ENCODE measurements at places on chromosomes 5 and 9. TPM values are rescaled to one million over a fixed set of nuclear protein-coding genes. Genes with fewer than 3 reads are reported as not detected.

ZBED3 gene
- total RNA-seq = 2.1 TPM

HAND1 gene
- not detected for total RNA-seq

HRH2 gene
- not detected for total RNA-seq

AMBP gene
- not detected for total RNA-seq

- peak; percentile 91 for DNase-seq
Measured at GRCh38 chr9:108478431-108479332, 377.1 kb downstream of the ACTL7B start.

GRCh38 chr9:14180093-14180959 is 133.6 kb downstream of the NFIB start:
- DNase-seq = no peak

DNA sequence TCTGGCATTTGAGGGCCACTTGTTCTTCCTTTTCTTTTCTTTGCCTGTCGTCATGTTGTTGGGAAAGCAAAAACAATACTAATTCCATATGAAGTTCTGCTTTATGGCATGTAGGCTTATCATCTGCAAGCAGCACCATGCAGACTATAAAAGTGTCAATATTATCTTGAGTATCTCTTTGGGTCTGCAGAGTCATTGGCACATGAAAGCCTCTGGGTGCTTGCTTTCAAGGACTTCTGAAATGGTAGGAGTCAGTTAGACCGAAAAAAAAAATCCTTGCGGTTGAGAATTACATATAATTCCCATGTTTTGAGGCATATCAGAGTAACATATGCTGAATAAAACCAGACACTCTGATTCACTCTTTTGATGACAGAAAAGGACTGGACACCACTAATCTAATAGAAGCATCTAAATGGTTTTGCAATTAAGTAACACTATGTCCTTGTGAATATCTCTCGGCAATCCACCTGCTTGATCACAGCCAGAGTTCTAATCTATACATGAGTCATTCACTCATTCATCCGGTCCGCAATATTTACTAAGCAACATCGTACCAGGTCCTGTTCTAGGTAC is 44.4 kb downstream of the GNAQ start:
- no peak for DNase-seq

BARHL1 gene
- total RNA-seq = not detected

- DNase-seq = no peak
Measured at GRCh38 chr5:158677470-158677838, 422.3 kb downstream of the EBF1 start.

DNA sequence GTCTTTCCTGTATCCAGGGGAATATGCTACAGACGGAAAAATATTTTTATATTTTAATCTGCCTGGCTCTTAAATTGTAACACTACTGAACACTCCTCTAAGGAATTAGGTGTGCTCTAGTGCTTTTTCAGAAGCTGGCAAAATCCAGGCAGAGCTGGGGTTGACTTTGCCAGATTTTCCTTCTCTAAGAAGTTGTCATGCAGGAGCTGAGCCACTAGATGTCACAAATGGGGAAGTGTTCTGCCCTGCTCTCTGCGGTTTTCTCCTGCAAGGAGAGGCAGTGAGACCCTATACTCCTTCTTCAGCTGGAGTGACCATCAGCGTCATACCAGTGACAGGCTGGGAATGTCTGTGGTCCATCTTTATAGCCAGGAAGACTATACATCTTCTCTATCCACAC is 112.5 kb downstream of the HAPLN1 start:
- DNase-seq = peak; percentile 23

DNA sequence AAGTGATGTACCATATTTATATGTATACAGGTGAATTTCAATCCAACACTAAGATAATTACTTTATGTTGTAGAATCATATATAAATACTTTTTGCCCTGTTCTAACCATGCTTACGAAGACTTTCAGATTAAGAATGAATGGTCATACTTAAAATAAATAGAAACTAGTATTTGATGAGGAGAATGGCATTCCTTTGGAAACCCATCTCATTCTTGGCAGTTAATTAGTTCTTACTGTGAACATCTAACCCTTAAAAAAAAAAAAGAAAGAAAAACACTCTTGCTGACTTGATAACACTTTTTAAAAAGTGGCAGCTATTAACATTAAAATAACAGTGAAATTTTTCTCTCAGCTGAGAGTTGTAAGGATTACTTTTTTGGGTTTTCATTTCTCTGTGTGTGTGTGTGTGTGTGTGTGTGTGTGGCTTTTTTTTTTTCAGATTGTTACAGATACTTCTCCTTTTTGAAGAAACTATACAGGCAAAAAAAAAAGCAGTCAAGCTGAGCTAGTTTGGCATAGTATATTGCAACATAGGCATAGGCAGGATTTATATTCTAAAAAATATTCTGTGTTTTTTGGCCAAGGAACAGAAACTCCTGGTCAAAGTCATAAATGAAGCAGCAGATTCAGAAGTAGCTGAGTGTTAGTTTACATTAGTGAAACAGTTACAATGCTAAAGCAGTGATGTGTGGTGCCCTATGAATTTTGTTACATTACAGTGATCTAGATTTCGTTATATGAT is 163.5 kb downstream of the CD180 start:
- DNase-seq = peak; percentile 40

DNA sequence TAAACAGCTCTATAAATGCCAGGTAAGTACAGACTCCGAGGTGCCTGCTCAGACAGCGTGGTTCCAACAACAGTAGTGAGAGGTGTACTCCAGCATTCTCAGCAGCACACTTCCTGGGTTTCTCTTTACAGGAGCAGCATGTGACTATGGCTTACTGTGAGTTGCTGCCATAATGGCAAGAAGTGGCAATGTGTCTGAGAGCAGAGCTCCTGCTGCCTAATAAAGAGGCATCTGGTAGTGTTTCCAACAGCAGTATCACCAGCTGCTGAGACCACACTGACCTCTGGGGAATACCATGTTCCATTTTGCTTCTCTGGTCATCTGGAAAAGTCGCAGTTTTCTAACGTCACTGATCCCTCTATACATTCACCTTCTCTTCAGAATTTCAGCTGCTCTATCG is 398.2 kb downstream of the SLCO4C1 start:
- no peak for DNase-seq

DNA sequence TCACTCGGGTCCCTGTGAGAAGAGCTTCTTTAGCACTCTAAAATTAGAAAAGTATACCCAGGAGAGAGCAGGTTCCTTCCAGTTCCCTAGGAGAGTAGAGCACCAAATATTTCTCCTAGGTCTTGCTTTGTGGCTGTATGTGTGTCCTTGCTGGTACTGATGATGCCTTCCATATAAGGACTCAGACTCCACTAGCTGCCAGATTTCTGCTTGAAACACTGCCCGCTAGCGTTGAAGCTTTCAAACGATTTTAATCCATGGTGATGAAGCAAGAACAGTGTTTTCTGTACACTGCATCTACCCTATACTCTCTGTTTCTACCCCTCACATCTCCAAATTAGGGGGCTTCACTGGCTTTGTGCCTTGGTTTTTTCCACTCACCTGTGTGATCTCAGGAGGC is 2.4 kb upstream of the SMC2 start:
- no peak for DNase-seq
